ENCODE measurements at places on chromosomes 3 and 15.

DNA sequence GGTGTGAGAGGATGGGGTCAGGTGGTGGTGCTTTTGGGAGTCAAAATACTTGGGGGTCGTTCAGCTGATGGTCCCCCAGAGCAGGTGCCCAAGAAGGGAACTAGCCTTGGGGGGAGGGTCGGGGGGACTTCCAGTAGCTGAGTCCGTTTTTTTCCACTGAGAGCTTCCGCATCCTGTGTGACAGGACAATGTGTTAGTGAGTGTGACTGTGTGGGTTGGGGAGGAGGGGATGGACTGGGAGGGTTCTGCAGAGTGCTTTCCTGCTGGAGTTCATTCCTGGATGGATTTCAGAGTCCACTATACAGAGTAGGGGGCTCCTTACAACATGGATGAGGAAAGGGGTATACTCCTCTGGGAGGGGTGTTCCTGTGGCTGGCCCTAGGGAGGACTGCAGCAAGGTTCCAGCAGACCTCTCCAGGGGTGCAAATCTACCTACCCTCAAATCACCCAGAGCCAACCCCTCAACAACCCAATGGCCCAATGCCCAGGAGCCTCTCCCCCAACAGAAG is 601 bp upstream of the HYAL2 start:
- DNase-seq, result peak; percentile 47

GRCh38 chr3:133119176-133119575 is 81.0 kb downstream of the TMEM108 start:
- DNase-seq, result no peak

DNA sequence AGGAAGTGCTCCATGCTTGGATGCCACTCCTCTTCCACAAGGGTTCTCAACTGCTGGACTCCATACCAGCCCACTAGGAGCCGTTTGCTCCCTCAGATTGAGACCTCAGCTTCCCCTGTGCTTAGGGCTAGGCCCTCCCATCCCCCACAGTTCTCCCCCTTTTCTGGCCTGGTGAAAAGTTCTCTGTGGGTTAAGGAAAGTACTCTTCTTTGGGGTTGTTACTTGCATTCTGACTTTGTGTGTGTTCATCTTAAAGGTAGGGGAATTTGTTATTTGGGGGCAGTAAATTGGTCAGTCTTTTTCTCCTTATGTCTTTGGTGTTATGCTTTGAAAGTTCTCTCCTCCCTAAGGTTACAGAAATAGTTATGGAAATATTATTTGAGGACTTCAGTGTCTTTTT is 24.0 kb upstream of the APEH start:
- DNase-seq, result no peak

DNA sequence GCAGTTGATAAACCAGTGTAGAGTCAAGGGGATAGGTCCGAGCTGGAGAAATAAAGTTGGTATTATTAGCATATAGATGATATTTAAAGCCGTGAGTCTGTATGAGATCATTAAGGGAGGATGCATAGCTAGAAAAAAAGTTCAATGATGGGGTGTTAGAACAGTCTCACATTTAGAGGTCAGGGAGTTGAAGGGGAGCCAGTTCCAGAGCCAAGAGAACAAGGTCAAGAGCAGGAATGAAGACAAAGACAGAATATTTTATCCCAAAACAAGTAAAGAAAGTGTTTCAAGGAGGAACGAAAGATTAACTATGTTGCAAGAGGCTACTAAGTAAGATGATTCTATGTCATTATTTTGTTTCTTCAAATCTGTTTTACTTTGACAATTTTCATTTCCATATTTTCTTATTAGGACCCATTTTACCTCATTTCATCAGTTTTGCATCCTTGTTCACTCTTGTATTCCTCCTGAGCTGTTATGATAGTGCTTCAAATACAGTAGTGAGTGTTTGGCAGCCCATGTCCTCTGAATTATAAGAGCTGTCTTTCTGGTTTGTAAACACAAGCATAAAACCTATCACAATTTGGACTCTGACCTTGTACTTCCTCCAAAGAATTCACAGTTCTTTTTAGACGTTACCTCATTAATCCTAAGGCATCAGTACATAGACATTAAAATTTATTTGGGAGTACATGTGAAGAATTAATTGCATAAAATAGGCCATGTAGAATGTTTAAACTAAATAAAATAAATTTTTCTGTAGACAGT is 695.7 kb upstream of the NECTIN3 start:
- DNase-seq, result no peak

- no peak for DNase-seq
Measured at GRCh38 chr15:92362001-92362350, 31.7 kb upstream of the ST8SIA2 start.

DNA sequence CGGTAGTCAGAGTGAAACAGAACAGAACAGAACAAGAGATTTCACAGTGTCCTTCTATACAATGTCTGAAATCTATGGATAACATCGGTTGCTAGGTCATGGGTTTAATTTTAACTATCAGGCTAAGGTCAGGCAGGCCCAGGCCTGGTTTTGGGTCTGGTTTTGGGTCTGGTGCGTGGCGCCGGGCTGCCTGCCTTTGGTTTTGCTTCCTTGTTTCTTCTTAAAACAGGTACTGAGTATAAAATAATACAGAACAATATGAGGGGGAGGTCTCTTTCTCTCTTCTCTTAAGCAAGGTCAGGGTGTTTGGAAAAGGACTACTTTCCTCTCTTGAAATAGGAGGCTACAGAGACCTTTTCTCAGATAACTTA is 1.4 kb downstream of the AEN start:
- DNase-seq, result no peak

DNA sequence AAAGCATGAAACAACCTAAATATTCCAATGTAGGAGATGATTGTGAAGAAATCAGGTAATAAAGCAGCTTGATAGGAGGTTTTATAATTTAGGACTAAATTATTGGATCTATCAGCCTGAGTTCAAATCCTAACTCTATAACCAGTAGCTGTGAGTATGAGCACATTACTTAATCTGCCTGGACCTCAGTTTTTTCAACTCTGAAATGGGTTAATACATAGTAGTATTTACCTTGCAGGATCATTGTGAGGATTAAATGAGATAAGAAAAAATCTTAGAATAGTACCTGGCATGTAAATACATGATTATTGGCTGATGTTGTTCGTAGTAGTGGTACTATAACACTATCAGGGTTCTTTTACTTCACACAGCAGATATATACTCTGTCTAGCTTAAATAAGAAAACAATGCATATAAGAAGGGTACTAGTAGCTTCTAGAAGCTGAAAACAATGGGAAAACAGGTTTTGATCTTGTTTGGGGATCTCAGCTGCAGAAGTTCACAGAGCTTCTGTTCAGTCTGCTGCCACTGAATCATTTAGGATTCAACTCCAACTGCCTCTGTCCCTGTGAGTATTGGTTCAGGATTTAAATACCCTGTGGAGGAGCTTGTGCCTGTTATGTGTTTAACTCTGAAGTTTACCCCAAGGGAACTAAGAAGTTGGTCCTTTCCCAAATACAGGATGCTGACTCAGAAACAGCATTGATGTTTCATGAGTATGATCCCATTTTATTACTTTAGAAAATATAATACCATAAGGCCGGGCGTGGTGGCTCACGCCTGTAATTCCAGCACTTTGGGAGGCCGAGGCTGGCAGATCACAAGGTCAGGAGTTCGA is 34.2 kb downstream of the KAT2B start:
- DNase-seq, result no peak

- no peak for DNase-seq
Measured at GRCh38 chr3:5219216-5219615, 31.7 kb downstream of the EDEM1 start.

DNA sequence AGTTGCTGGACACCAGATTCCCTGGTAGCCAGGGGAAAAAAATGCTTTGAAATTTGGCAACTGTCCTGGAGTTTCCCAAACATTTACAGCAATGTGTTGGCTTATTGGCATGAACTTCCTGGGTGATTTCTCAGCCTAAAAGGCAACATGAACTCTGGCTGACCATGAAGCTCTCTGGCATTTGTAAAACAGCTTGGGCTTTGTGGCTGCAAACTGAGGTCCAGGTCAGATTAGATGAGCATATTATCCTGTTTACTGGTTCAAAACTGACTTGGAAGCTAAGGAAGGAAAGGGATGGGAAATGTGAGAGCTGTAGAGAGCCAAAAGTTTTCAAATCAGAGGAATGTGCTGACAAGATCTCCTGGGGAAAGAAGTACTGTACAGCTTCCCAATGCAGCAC is 139.0 kb downstream of the P3H2 start:
- DNase-seq, result no peak

- no peak for DNase-seq
Measured at GRCh38 chr3:53030619-53031449, 15.0 kb downstream of the SFMBT1 start.

DNA sequence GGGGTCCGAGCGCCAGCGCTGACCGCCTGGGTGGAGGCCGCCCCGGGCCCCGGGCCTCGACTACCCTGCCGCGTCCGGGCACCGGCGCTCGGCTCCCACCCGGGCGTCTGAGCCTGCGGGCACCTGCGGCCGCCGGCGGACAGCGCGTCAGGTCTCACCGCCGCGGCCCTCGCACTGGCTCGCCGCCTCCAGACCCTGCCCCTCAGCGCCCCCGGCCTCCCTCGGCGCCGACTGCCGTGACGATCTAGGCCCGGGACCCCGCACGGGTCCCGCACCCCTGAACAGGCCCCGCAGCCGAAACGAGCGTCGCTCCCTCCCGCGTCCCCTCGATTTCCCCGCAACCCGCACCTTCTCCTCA is 297 bp downstream of the PRC1 start:
- no peak for DNase-seq

GRCh38 chr3:4986175-4986781 is 7.0 kb downstream of the BHLHE40 start:
- no peak for DNase-seq

GRCh38 chr3:105582015-105582414 is 215.3 kb downstream of the ALCAM start:
- DNase-seq, result no peak

GRCh38 chr15:50259276-50259675 is 6.2 kb downstream of the HDC start:
- no peak for DNase-seq

- DNase-seq, result no peak
Measured at GRCh38 chr3:118931996-118932395, 102.7 kb downstream of the IGSF11 start.

DNA sequence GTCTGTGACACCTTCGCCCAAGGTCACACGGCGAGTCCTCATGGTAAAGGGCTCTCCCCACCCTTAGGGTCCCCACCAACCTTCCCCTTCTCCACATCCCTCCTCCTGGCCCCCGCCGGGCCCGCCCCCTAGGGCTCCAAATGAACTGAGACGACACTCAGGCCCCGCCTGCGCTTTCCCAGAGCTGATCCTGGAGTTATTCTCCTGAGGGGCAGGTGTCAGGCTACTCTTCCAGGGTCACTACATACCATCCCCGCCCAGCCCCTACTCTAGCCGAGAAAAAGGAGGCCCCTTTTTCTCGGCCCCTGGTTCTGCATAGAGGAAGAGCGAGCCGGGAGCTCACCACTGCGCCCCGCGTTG is 292 bp downstream of the USP4 start:
- DNase-seq, result peak; percentile 36

- DNase-seq, result no peak
Measured at GRCh38 chr3:120114376-120114775, 20.1 kb upstream of the GSK3B start.

DNA sequence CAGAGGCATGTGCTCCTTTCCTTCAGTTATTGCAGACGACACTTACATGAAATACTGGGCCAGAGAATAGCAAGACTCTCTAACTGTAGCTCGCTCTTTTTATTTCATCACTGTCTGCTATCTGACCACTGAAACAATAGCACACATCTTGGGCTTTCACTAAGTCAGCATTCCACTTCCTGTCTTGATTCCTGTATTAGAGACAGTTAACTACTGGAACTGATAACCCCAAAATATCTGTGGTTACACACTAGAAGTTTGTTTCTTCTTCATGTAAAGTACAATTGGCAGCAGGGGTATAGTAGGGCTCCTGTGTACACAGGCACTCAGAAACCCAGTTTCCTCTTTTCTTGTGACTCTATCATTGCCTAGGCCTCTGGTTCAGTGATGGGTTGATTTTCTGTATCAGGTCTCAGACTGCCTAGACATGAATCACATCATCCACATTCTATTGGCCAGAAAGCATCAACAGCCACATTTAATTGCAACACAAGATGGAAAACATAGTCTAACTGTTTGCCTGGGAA is 230.2 kb upstream of the CD96 start:
- DNase-seq, result no peak

DNA sequence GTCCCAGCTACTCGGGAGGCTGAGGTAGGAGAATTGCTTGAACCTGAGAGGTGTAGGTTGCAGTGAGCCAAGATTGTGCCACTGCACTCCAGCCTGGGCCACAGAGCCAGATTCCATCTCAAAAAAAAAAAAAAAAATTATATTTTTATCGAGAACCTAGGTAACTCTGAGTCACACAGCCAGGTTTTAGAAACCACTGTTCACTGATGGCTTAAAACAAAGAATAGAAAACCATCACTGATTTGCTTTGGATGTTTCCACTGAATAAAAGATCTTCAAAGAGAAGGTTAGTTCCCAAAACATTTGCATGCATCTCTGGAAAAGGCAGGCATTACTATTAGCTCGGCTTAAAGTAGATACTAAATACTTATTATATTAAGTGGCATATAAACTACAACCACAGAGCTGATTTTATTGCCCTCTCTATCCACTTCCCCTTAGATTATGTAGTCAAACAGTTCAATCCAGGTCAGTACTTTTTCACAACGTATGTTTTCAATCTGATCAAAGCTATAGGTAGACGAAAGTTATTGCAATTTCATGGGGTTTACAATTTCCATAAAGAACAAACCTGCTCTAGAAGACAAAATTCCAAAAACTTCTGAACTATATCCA is 1.4 kb downstream of the B4GALT4 start:
- DNase-seq, result no peak

GRCh38 chr3:187041362-187042307 is 97.7 kb downstream of the RPL39L start:
- DNase-seq, result no peak

GRCh38 chr3:129745253-129745652 is 138.8 kb upstream of the PLXND1 start:
- DNase-seq, result no peak

DNA sequence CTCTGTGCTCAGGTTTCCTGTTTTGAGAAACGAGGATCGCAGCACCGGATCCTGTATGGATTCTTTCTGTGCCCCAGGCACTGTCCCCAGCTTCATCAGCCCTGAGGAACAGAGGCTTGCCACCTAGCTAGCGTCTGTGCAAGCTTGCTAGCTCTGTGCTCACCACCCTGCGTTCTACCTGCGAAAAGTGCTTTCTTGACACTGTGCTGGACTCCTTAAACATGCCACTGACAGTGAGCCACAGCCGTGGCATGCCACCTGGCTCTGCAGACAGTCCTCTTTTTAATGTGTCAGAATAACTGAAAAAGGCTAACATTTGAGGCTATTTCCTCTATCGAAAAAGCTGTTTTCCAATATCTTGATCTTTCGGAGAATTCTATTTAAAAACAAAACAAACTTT is 1.4 kb downstream of the PGPEP1L start:
- no peak for DNase-seq

GRCh38 chr3:194097141-194097882 is 38.6 kb upstream of the HES1 start:
- DNase-seq, result no peak

GRCh38 chr3:189132231-189132671 is 39.5 kb upstream of the TPRG1 start:
- peak; percentile 29 for DNase-seq

GRCh38 chr3:121855555-121855954 is 20.5 kb downstream of the EAF2 start:
- DNase-seq, result no peak

All from left ventricle myocardium inferior (tissue), 1 donor.